Activated CD4-positive, alpha-beta T cell treated with anti-CD3 and anti-CD28 coated beads, Interleukin-2, amount 10 ng/mL, durations not matched to agents 7 days and 5 days (primary cell): ENCODE measurements at places on chromosomes 6 and 20. TPM values are rescaled to one million over a fixed set of nuclear protein-coding genes. Genes with fewer than 3 reads are reported as not detected.

Gene LPIN3
- total RNA-seq: 4.6 TPM

- H3K36me3 ChIP-seq: no peaks in the 10 kb centered on the region
- no peak for DNase-seq
- H3K27ac ChIP-seq: no peak overlapping the region
- no peak overlapping the region for H3K4me3 ChIP-seq
- no peaks in the 10 kb centered on the region for H3K4me1 ChIP-seq
These were observed 70.4 kb upstream of the BLCAP start for GRCh38 chr20:37598100-37598543.

GRCh38 chr6:33405386-33405940 is 5.4 kb upstream of the PHF1 start:
- no peaks in the 10 kb centered on the region for H3K27me3 ChIP-seq

- H3K4me1 ChIP-seq: no peaks in the 10 kb centered on the region
- DNase-seq: no peak
- H3K27ac ChIP-seq: no peak overlapping the region
- H3K36me3 ChIP-seq: no peaks in the 10 kb centered on the region
- no peaks in the 10 kb centered on the region for H3K27me3 ChIP-seq
These were observed 50.2 kb downstream of the STK35 start for GRCh38 chr20:2151858-2152281.

DNA sequence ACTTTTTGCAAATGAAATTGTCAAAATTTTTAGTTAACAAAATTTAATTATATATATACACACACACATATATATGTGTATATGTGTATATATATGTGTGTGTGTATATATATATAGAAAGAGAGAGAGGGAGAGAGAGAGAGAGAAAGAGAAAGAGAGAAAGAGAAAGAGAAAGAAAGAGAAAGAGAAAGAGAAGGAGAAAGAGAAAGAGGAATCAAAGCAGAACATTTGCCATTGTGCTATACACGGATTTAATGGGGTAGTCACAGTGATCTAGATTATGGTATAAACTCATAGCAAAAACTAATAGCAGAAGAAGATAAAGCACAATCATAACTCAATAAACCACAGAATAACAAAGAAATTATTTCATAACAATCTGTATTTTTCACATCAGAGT is 126.7 kb downstream of the DST start:
- no peaks in the 10 kb centered on the region for H3K36me3 ChIP-seq
- no peak for DNase-seq
- no peak overlapping the region for H3K27ac ChIP-seq
- peaks cover 2% of the 10 kb centered on the region for H3K4me1 ChIP-seq

GRCh38 chr20:45911486-45912343 is at the start of gene PLTP:
TSS of gene PLTP (minus strand) at chr20:45912155. CDS start at chr20:45911452, 703 bp downstream.
- peaks cover 22% of the 10 kb centered on the region for H3K4me1 ChIP-seq
- no peaks in the 10 kb centered on the region for H3K36me3 ChIP-seq
- peak within 1 kb of the TSS; percentile 65 for H3K4me3 ChIP-seq

DNA sequence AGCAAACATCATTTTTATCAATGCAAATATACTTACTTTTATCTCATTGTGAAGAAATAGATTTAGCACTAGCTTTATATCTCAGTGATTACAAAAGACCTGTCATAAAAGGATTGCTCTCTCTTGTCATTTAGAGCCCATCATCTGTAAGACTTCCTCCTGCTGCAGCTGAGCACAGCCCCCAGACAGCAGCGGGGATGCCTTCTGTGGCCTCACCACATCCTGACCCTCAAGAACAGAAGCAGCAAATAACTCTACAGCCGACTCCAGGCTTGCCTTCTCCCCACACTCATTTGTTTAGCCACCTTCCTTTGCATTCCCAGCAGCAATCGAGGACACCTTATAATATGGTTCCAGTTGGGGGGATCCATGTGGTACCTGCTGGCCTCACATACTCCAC is 127.0 kb upstream of the EDN1 start:
- no peak overlapping the region for H3K4me3 ChIP-seq
- H3K27me3 ChIP-seq: no peaks in the 10 kb centered on the region
- H3K4me1 ChIP-seq: peaks cover 25% of the 10 kb centered on the region
- H3K36me3 ChIP-seq: peaks cover 34% of the 10 kb centered on the region

DNA sequence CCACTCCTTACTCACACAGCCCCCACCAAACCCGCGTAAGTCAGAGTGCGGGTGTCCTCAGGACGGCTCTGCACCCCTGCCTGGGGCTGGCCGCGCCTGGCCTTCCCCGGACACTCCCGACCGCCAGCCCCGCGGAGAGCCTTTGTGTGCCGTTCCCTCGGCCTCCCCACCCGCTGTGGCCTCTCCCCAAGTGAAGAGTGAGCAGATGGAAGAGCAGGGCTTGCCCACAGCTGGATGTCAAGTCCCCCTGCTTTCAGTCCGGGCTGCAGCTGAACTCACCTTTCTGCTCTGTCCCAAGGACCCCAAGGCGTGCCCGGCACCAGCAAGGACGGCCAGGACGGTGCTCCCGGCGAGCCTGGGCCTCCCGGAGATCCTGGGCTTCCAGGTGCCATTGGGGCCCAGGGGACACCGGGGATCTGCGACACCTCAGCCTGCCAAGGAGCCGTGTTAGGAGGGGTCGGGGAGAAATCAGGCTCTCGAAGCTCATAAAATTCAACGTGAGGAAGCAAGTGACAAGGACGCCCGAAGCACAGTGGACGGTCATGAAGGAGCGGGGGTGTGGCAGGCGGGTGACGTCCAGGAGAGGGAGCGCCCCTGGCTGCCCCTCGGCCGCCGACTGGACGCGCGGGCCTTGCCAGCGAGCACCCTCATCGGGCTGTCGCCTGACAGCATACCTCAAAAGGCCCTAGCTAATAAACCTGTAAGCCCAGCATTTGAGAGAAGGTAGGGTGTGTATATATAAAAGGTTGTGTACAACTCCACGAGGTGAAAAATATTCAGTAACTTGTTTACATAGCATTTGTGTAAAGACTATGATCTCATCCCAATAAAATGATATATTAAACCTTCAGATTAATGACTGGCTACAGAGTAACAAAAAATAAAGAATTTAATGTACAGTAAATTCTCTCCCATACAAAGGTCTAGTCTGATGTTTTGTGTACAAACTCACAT is 21.1 kb downstream of the TCFL5 start:
- no peaks in the 10 kb centered on the region for H3K36me3 ChIP-seq
- H3K4me3 ChIP-seq: no peak overlapping the region
- H3K27me3 ChIP-seq: no peaks in the 10 kb centered on the region
- no peaks in the 10 kb centered on the region for H3K4me1 ChIP-seq

Gene KCNK16
- total RNA-seq: not detected

Gene CDH4
- total RNA-seq: not detected

- H3K36me3 ChIP-seq: no peaks in the 10 kb centered on the region
- no peak for DNase-seq
- H3K4me1 ChIP-seq: no peaks in the 10 kb centered on the region
- no peak overlapping the region for H3K4me3 ChIP-seq
- H3K27ac ChIP-seq: no peak overlapping the region
These were observed 80.8 kb downstream of the NINL start for GRCh38 chr20:25504366-25505135.

Gene PI16
- 15.1 TPM for total RNA-seq

Gene WFDC2
- total RNA-seq: not detected

Gene SLC22A2
- not detected for total RNA-seq
